ENCODE measurements at places on chromosomes 6 and 20.

- no peak for DNase-seq
Measured at GRCh38 chr20:38272961-38273360, 12.4 kb upstream of the KIAA1755 start.

- no peak for DNase-seq
Measured at GRCh38 chr6:21213492-21213891, 380.1 kb upstream of the SOX4 start.

- no peak for DNase-seq
Measured at GRCh38 chr6:161630674-161631073, 356.8 kb upstream of the AGPAT4 start.

DNA sequence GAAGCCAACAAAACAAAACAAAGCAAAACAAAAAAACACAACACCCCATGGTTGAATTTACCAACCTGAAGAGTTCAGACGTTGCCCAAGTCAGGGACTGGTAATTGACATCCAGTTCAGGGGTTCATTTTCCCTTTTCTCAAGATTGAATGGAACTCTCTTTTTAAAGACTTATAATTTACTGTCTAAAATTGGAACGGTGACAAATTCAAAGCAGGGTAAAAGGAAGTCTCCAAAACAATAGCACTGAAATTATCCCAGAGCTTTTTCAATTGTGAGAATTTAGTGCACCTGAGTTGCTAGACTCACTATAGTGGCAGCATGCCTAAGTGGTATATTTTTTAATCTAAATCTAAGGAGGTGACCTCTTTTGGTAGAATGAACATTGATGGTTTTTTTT is 90.9 kb upstream of the PREP start:
- DNase-seq = no peak

DNA sequence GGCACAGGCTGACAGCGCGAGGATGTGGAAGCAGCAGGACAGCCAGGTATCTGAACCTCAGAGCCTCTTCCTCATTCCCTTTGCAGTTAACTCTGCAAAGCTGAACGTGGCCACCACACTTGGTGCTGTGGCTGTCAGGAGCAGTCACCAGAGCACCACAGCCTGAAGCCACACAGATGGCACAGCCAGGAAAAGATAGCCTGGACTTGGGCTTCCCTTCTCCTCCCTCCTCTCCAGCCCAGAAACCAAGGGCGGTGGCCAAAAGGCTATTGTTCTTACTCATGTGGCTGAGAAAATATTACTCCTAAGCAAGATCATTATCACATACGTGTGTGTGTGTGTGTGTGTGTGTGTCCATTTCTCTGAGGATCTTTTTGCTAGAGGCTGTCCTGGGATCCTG is 39.8 kb downstream of the CD164 start:
- DNase-seq = no peak

GRCh38 chr6:157227202-157228166 is 95.8 kb downstream of the TMEM242 start:
- no peak for DNase-seq

DNA sequence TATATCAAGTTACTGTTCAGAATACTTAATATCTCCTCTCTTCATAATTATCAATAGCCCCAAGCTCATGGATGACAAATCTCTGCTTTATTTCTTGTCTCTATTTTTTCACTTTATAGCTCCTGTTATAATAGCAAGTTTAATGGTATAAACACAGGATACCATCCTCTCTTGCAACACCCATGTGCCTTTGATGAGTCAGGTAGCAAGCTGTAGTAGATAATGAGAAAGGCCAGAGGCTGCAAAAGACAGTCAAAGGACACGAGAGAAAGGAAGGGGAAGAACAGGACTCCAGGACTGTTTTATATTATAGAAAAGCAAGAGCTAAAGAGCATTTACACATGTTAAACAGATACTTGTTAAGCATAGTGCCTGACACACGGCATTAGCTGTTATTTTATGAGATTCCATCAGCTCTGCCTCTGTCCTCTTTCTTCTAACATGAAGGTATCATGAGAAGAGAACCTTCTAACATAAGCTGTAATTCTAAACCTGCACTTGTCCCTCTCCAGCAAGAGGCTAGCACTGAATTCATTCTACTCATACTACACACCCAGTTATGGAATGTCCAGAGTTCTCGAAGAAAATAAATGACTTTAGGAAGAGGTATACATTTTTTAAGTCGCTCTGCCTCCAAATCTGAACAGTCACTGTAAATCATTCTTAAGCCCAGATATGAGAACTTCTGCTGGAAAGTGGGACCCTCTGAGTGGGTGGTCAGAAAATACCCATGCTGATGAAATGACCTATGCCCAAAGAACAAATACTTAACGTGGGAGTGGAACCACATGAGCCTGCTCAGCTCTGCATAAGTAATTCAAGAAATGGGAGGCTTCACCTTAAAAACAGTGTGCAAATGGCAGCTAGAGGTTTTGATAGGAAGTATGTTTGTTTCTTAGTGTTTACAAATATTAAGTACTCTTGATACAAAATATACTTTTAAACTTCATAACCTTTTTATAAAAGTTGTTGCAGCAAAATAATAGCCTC is 45.0 kb downstream of the NT5E start:
- DNase-seq = no peak

- peak; percentile 32 for DNase-seq
Measured at GRCh38 chr20:57432862-57433491, 41.8 kb downstream of the RBM38 start.

- no peak for DNase-seq
Measured at GRCh38 chr6:76703786-76704185, 631.3 kb upstream of the IMPG1 start.

GRCh38 chr6:137818440-137818839 is 48.6 kb upstream of the TNFAIP3 start:
- no peak for DNase-seq

DNA sequence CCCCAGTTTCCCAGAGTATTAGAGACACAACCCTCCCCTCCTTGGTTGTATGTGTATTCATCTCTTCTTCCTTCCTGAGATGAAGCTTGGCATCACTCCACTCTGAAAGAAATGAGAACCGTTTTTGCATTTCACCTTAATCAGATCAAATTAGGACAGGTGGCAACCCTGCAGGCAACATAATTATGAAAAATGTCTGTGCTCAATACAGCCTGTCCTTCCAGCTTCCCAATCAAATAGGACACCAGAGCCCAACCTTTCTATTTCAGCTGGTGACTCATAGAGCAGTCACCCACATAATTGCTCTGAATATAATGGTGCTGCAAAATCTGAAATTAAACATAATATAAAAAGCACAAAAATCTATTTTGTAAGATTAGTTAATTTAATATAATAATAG is 310.2 kb upstream of the AGPAT4 start:
- DNase-seq = no peak

GRCh38 chr20:62265365-62265764 is 27.0 kb downstream of the OSBPL2 start:
- no peak for DNase-seq

GRCh38 chr20:51017251-51017650 is 5.7 kb downstream of the KCNG1 start:
- no peak for DNase-seq

GRCh38 chr6:37845026-37845911 is 25.7 kb downstream of the ZFAND3 start:
- DNase-seq = no peak

DNA sequence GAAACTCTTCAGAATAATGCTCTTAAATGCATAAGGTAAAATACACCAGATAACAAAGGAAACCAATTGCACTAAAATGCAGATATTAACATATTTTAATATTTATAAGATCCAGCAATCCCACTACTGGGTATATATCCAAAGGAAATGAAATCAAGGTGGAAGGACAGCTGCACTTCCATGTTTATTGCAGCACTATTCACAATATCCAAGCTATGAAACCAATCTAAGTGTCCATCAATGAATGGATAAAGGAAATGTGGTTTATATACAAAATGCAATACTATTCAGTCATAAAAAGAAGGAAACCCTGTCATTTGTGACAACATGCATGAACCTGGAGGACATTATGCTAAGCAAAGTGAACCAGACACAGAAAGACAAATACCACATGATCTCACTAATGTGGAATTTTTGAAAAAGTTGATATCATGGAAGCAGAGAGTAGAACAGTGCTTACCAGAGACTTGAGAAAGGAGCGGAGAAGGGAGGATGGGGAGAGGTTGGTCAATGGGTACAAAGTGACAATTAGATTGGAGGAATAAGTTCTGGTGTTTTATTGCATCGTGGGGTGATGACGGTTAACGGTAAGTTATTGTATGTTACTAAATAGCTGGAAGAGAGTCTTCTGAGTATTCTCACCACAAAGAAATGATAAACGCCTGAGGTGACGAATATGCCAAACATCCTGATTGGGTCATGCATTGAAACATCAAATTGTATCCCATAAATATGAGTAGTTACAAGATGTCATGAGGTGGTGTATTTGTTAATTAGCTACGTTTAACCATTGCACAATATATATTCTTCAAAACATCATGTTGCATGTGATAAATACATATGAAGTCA is 37.9 kb upstream of the RNF24 start:
- DNase-seq = no peak

DNA sequence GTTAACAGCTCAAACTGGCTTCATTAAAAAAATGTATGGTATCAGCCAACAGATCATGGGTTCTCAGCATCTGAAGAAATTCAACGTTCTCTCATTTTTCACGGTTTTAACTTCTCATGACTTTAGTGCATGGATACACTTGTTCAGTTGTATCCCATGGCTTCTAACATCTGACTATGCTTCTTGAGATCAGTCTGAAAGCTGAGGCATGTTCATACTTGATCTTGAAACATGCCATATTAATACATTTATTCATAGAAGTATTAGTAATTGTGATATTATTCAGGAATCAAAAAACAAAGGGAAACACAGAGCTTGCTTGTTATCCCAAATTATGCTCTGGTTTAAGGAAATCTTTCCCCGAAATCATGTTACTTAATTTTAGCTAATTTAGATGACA is 649.4 kb downstream of the PRKN start:
- DNase-seq = no peak

DNA sequence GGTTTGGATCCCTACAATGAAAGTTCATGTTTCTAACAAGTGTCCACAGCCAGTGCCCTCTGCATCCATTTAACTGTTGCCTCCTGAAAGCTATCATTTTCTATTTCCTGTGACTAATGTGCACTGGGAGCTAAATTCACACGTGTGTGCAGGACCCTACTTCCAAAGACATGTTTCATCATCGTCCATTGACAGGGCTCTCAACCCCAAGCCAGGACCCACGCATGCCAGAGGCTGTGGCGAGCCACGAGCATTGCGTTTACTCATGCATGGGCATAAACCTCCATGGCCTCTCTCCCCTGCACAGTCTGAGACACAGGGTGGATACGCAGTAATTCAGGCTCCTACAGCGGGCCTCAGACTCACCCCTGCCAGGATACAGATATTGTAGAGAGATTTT is 153.2 kb downstream of the MAFB start:
- no peak for DNase-seq

GRCh38 chr20:37498066-37498665 is 22.9 kb upstream of the NNAT start:
- DNase-seq = no peak

GRCh38 chr6:15484821-15485220 is 178.0 kb downstream of the DTNBP1 start:
- no peak for DNase-seq

Measured in stimulated activated CD8-positive, alpha-beta memory T cell treated with anti-CD3 and anti-CD28 coated beads, Interleukin-7, amount 100 ng/mL, for 1 hour (primary cell).